ENCODE measurements at places on chromosomes 3 and 15.

- no peak for DNase-seq
Measured at GRCh38 chr3:193730976-193731375, 138.0 kb downstream of the OPA1 start.

GRCh38 chr15:31268911-31269784, 57.5 kb upstream of the KLF13 start:
- no peak for DNase-seq

DNA sequence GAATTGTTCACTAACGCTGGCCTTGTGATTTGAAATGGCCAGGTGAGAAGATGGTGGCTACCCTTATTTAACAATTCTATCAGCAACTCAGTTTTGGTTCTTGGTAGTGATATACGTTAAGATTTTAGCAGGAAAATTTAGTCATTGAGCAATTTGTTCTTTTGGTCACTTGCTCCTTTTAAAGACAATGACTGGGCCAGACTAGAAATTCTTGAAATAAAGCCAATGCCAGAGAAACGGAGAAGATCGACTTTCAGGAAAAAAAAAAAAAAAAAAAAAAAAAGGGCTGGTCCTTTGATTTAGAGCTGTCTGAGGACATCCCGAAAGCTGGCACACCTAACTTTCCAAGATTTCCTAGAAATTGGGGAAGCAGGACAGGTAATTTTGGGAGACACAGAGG, 178.5 kb downstream of the FNDC3B start:
- DNase-seq: no peak

- peak; percentile 36 for DNase-seq
Measured at GRCh38 chr15:93983526-93983925, 247.8 kb upstream of the MCTP2 start.

DNA sequence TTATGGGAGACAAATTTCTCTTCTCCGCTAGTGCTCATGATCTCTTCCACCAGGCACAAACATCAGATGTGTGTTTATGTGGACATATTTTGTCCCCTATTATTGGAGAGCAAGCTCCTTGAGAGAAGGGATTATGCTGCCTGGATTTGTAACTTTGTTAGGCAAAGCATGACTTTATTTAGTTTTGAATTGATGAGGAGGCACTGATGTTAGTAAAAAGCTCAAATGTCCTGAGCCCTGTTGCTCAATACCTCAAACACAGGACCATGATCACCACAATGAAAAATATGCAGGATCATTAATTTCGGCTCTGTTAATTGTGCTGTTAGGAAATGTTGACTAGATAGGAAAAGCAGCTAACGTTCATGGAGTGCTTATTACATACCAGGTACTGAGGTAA, 29.1 kb downstream of the SCG5 start:
- DNase-seq: peak; percentile 84

DNA sequence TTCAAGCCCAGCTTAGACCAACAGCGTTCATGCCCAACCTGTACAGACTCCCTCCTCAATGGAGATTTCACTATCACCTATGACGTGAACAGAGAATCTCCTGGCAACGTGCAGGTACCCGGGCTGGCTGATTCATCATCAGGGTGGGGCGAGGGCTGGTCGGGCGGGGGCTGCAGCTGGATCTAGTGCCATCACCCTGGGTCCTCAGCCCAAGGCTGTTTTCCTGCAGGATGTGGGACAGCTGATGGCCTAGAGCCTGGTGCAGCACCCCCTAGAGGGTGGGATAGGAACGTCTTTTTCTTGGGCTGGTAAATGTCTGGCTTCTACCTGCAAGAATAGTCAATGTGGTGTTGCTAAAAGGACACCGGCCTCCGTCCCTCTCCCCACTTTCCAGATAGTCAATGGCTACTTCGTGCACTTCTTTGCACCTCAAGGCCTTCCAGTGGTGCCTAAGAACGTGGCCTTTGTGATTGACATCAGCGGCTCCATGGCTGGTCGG, 4.4 kb downstream of the ITIH3 start:
- peak; percentile 23 for DNase-seq

GRCh38 chr3:152026033-152026556, 152.7 kb downstream of the SUCNR1 start:
- no peak for DNase-seq
